ENCODE measurements at places on chromosomes 2 and 18.

DNA sequence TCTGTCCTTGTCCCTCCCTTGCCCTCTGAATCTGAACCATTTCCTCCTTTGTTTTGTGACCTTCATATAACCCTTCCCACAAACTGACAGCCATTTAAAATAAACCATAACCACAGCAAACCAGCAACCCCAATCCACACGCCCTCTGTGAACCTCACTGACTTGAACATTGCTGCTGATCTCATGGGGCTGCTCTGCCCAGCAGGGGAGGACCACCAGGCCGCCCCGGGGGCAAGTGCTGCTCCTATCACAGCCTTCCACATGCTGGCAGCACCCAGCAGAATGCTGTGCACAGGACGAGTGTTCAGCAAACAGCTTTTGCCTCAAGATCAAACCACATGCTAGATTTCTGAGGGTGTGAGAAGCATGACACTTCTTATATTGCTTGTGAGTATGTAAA is 73.9 kb upstream of the UXS1 start:
- DNase-seq: no peak

- no peak for DNase-seq
Measured at GRCh38 chr18:6757931-6758330, 28.4 kb downstream of the ARHGAP28 start.

DNA sequence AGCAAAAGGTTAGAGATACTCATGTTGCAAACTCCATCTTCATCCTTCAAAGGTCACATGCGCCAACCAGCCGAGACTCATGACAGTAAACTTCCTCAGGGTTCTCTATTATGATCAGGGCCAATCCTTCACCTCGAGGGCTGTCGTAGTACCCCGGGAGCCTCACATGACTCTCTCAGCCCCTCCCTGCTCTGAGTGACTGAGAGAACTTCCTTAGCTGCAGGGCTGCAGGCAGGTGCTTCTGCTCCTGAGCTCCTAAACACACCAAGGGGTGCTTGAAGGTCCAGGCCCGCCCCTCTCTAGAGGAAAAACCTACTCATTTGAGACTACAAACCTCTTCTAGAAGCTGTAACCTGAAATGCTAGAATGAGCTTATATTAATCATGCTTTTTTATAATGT is 48.2 kb downstream of the LONRF2 start:
- no peak for DNase-seq

- no peak for DNase-seq
Measured at GRCh38 chr2:235665661-235666212, 171.9 kb downstream of the AGAP1 start.

DNA sequence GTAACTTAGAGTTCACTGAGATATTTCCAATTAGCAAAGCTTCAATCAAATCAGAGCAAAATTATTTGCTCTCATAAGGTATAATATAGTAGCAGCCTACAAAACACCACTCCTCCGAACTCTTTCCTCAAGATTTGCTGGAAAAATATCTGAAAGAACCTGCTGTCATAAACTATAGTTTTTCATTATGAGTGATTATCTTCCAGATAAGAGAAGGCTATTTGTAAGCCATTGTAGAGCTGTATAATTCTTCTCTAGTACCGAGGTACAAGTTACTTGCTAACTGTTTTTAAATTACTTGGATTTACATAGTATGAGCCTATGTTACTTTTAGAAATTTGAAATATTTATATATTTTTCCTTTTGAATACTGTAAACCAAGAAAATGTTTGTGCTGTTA is 2.1 kb downstream of the NDC80 start:
- DNase-seq: no peak

GRCh38 chr18:10265560-10266333 is 188.7 kb upstream of the APCDD1 start:
- no peak for DNase-seq

- no peak for DNase-seq
Measured at GRCh38 chr2:40466935-40467572, 15.2 kb upstream of the SLC8A1 start.

GRCh38 chr2:36560726-36561125 is 37.2 kb downstream of the FEZ2 start:
- no peak for DNase-seq

GRCh38 chr2:182914852-182915251 is 48.4 kb upstream of the FRZB start:
- DNase-seq: no peak

DNA sequence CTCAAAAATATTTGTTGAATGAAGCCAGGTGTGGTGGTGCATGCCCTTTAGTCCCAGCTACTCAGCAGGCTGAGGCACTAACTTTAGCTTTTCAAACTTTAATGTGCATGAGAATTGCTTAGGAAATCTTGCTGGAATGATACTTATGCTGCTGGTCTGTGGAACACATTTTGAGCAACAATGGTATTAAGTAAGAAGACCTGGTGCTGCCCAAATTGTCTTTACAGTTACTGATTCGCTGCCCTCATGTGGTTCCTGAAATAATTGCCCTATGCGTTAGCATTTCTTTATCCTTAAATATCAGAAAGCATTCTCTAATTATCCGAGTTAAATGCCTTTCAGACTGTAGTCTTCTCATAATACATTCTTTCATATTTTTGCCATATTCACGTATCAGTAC is 76.0 kb upstream of the SESTD1 start:
- DNase-seq: no peak

DNA sequence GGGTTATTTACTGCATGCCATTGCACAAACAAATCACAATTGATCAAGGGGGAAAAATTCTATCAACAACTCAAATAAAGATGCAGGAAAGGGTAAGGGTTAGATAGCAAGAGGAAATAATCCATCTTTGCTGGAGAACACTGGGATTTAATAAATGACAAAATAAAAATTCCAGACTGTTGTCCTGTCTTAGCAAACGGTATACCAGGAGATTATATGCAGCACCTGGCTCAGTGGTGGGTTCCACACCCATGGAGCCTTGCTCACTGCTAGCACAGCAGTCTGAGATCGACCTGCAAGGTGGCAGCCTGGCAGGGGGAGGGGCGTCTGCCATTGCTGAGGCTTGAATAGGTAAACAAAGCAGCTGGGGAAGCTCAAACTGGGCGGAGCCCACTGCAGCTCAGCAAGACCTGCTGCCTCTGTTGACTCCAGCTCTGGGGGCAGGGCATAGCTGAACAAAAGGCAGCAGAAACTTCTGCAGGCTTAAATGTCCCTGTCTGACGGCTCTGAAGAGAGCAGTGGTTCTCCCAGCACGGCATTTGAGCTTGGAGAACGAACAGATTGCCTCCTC is 296.5 kb upstream of the THSD7B start:
- DNase-seq: no peak

- DNase-seq: no peak
Measured at GRCh38 chr2:236656721-236657120, 87.1 kb downstream of the ACKR3 start.

GRCh38 chr2:204749319-204749718 is 204.0 kb downstream of the PARD3B start:
- no peak for DNase-seq

DNA sequence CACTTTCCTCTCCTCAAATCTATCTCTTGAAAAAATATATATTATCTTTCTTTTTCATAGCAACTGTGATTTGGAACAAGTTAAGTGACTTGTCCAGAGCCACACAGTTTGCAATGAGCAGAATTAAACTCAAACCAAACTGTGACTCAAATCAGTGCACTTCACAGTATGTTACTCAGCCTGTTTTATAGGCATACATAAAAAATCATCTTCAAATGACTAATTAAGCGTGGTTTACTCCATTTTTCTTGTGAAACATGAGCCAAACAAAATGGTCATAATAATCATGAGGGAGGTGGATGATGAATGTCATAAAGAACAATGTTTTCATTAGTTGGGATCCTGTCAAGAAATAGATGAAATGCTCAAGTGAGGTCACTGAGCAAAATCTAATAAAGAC is 6.1 kb upstream of the CCDC178 start:
- no peak for DNase-seq

All from right forelimb (tissue), 1 donor.